ENCODE measurements at places on chromosomes 13 and 19. TPM values are rescaled to one million over a fixed set of nuclear protein-coding genes. Genes with fewer than 3 reads are reported as not detected.

TEX26 gene
- 1.7 TPM for polyA plus RNA-seq

GRCh38 chr19:5772416-5772815 is 12.1 kb downstream of the PRR22 start:
- DNase-seq: no peak

GRCh38 chr13:95445131-95445530 is 107.4 kb upstream of the CLDN10 start:
- no peak for DNase-seq

DNA sequence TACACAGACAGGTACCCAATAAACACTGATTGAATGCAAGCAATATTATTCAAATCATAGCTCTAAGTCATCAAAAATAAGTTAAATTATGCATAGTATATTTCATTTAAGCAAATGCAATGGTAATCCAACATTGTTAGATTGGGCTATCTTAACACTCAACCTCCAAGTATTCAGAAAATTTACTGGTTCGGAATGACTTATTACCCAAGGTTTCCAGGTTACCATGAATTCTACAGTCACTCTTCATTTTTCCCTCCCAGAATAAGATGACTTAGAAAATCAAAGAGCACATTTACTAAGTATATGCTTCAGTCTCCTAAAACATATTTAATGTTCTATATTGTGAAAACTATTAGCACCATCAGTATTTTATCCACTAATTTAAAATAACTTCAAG is 6.0 kb downstream of the UBL3 start:
- DNase-seq: no peak

C19orf81 gene
- polyA plus RNA-seq: not detected

GRCh38 chr13:86862137-86862536 is 809.0 kb upstream of the SLITRK5 start:
- no peak for DNase-seq

- DNase-seq: no peak
These were observed 49.0 kb upstream of the FRY start for GRCh38 chr13:31982540-31982939.

GRCh38 chr19:8045872-8046568 is 6.5 kb upstream of the CCL25 start:
- no peak for DNase-seq

- no peak for DNase-seq
These were observed 2.5 kb upstream of the KEAP1 start for GRCh38 chr19:10505583-10506229.

KLF16 gene
- polyA plus RNA-seq: 7.9 TPM

Data from right lung (tissue), 10 donors.